Endothelial cell (in vitro differentiated cells): ENCODE measurements at places on chromosomes 3 and 15.

- DNase-seq: no peak
These were observed 5.4 kb downstream of the GDPGP1 start for GRCh38 chr15:90239371-90239770.

- no peak for DNase-seq
These were observed 101.9 kb upstream of the THBS1 start for GRCh38 chr15:39478996-39479395.

GRCh38 chr15:54559405-54560069, 581.3 kb downstream of the UNC13C start:
- DNase-seq: no peak

GRCh38 chr15:71538181-71538580, 272.2 kb upstream of the NR2E3 start:
- no peak for DNase-seq

- no peak for DNase-seq
These were observed 26.6 kb upstream of the SYNPR start for GRCh38 chr3:63251499-63251898.

DNA sequence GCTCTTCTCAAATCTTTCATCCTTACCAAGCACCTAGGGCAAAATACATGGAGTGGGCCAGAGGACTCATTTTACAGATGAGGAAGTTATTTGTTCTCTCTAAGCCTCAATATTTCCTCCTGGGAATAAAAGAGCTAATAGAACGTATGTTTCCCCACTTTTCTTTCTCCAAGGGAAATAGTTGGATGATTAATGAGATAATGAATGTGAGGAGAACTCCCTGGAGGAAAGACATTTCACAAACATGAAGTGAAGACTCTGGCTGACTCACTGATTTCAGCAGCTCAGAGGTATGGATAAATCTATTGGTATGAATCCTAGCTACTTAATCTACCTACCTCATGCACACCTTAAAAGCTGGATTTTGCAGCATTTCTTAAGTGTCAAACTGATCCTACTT, 98.4 kb downstream of the ECT2 start:
- no peak for DNase-seq

DNA sequence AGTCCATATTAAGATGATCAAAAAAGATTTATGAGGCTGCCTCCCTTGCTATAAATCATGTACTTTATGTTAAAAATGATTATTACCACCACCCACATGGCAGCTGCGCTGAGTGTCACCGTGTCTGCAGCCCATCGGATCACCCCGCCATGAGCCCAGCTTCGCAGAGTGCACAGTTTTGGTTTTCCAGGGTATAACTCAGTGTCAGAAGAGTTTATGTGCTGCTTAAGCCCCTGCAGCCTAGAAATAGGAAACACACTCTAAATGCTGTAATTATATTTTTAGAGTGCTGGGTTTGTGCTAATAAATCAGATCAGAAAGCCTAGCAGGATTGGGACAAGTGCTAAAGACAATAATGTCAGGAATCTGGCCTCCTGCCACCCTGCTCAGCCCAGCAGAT, 54.7 kb upstream of the ONECUT1 start:
- no peak for DNase-seq

GRCh38 chr15:72156928-72157327, 38.7 kb downstream of the SENP8 start:
- DNase-seq: no peak

DNA sequence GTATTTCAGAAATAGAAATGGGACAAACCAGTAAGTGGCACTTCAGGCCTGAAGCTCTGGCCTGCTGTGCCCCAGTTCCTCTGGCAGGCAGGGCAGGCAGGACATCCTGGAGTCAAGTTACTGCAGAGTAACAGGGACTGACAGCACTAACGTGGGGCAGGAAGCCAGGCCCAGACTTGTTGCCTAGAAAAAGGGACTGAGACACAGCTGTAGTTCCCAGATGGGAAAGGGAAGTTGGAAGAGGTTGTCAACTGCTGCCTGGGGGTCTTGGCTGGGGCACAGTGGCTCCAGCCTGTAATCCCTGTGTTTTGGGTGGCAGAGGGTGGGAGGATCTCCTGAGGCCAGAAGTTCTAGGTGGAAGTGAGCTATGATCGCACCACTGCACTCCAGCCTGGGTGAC, 171.9 kb downstream of the FMN1 start:
- DNase-seq: peak; percentile 61

GRCh38 chr15:88657326-88658069, 18.7 kb downstream of the ISG20 start:
- peak; percentile 58 for DNase-seq

DNA sequence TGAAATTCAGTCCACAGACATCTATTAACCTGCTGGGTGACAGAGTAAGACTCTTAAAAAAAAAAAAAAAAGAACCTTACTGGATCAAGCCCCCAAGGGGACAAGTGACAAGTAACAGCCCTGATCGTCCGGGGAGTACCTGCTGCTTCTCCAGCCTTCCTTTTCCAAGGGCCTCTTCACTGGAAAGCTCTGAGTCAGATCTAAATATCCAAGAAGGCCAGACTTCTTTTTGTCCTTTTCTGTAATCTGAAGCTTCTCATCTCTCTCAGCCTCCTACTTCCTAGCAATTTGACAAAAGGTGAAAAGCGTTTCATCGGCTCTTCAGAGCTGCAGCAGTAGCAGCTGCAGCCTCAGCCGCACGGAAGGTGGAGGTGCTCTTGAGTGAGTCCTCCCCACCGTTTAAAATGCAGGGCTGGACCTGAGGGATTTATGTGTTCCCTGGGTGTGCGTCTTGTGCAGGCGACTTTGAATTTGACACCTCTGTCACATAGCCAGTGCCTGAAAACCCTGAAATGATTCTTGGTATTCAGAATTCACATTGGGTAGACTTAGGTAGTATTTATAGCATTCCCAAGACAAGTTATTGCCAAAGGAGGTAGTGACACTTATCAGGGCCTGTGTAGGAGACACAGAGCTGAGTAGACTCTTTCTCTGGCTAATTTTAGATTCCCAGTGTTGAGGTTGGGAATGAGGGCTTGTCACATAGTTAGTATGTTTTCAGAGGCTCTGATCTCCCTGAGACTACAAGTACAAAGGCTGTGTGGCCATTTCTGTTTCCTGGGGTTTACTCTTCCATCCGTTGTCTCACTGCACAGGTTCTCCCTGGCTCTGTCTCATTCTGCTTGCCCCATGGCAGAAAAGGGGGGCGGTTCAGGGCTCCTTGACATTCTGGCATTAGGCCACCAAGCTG, 291.2 kb upstream of the C2CD4B start:
- no peak for DNase-seq

GRCh38 chr3:52302426-52303145, 13.5 kb upstream of the DNAH1 start:
- DNase-seq: no peak

DNA sequence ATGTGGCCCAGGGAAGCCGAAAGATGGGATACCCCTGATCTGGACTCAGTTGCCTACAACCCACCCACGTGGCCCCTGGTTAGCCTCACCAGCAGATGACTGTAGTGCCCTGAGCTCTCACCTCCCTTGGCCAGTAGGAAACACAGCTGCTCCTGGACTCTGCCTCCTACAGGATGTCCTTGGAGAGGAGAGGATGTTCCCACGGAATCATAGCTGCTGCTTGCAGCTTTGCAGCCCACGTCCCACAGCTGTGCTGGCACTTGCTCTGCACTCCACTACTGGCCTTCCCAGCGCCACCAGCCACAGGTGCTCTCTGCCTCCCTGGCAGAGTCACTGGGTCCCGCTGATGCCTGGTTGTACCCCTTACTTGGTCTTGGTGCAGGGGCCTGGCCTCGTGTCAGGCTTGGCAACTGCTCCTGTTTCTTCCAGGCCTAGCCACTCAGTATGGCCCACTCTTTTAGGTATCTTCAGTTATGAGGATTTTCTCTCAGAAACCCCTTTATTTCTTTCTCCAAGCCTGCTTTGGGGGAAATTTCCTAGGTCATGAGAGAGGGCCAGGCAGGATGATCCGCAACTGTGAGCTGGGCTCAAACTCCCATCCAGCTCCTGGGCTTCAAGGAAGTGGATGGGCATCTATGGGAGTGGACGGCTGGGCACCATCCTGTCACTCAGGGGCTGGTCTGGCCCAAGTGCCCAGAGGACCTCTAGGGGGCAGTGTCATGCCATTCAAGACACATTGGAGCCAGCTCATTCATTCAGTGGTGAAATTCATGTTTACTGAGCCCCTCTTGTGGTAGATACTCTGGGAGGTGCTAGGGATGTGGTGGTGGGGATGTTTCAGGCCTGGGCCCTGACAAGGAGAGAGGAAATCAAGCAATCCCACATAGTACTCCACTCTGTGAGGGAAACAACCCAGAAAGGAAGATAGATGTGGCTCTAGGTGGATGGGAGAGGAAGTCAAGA, 16.2 kb upstream of the VILL start:
- peak; percentile 77 for DNase-seq

DNA sequence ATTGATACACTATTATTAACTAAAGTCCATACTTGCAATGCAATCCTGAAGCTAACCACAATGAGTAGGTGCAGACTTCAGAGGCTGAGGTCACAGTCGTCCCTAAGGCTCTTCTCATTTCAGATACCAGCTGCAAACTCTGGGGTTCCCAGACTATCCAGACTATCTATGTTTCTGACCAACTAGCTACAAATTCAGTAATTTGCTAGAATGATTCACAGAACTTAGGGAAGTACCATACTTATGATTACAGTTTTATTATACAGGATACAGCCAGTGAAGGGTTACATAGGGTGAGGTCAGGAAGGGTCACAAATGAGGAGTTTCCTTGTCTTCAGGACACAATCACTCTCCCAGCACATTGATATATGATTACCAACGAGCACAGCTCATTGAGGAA, 36.5 kb downstream of the PPM1L start:
- DNase-seq: no peak

GRCh38 chr3:4888913-4889846, 90.1 kb upstream of the BHLHE40 start:
- no peak for DNase-seq

DNA sequence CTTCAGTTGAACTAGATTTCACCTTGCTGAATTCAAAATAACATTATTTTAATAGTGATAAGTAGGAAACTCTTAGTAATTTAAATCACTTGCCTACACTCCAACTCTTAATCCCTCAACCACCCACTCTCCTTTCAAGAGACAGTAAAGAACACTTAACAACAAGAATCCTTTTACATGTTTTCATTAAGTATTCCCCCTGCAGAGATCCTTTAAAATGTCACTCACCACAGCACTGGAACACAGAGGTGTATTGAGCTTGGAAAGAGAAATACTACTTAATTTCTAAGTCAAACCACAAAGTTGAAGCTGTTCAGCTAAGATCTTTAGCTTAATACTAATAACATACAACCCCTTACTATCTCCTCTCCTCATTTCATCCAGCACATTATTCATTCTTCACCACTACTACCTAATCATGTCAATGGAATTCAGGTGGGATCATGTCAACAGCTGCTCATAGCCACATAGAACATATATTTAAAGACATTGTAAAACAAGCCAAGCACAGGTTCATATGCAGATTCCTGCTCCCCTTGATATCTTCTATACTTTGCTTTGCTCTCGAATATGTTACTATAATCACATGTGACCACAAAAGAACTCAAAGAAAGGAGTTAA, 40.5 kb downstream of the IMPG2 start:
- no peak for DNase-seq

DNA sequence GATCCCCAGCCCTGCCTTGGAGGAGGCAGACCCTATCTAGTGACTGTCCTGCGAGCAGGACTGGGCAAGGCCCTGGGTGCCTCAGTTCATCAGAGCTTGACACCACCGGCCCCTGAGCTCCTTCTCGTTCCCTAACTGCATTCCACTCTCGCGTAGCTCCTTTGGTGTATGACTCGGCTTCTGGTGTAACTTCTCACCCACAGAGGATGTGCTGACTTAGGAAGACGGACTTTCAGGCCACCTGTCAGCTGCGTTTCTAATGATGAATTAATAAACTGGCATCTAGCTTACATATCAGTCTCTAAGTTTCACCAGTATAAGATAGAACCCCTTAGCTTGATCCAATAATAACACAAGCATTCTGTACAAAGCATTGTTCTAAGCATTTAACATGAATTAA, 17.5 kb downstream of the ABCF3 start:
- DNase-seq: no peak

- DNase-seq: no peak
These were observed 85.3 kb downstream of the HCN4 start for GRCh38 chr15:73283366-73283962.

DNA sequence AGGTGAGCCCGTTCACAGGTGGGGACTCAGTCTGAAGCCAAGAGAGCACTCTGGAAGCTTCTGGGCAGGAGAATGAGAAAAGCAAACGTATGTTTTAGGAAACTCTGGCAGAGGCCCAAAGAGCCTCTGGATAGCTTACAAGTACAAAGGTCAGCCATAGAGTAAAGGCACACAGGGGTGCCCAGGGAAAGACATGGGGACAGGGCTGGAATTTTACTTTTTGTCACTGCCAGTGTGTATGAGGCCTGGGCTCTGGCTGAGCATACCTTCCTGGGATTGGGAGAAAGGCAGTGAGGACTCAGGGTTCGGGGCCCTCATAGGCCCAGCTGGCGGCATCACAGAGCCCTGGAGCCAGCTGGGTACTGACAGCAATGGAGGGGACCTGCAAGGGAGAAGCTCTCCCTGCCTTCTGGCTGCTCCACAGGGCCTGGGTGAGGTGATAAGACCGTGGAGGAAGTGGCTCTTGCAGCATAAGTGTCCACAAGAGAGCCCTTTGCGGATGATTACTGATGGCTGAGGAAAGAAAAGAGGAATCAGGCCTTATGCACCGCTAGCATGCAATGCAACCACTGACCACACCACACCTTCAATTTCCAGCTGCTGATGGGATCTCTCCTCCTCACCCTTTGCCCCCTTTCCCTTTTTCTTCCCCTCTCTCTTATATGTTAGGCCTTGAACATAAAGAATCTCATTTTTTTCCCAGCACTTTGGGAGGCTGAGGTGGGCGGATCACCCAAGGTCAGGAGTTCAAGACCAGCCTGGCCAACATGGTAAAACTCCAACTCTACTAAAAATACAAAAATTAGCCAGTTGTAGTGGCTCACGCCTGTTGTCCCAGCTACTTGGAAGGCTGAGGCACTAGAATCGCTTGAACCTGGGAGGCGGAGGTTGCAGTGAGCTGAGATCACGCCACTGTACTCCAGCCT, 25.1 kb upstream of the BCL2L10 start:
- no peak for DNase-seq
